EH (cell line): ENCODE measurements at places on chromosomes 4 and X.

- DNase-seq: peak; percentile 28
Measured at GRCh38 chrX:16188687-16189086, 21.4 kb downstream of the MAGEB17 start.

GRCh38 chr4:120948382-120948781, 25.9 kb upstream of the PRDM5 start:
- peak; percentile 4 for DNase-seq

GRCh38 chrX:13110433-13111324, 66.3 kb upstream of the FAM9C start:
- DNase-seq: peak; percentile 96

DNA sequence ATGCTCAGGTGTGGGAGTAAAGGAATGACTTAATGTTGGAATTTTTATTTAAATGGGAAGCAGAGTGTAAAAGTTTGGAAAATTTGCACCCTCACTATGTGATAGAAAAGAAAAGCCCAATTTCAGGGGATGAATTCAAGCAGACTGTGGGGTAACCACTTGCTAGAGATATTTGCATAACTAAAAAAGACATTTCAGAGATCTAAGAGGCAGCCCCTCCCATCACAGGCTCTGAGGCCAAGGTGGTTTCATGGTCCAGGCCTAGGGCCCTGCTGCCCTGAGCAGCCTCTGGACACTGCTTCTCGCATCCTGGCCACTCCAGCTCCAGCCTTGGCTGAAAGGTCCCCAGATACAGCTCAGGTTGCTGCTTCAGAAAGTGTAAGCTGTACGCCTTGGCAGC, 5.9 kb upstream of the XPNPEP2 start:
- no peak for DNase-seq

DNA sequence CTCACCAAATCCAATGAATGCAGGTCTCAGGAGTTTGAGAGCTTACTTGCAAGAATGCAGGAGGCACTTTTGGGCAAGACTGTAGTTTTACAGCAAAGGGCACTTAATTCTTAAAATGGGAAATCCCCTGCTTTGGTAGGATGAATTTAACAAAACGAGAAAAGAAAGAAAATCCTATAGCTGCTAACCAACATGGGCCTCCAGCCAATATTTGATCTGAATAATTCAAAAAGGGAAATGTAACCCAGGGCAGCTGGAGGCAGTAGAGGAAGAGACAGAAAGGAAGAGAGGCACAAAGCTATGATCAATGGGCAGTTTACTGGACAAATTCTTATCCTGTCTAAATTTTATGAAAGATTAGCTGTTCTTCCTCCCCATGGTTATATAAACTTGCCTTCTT, 142.3 kb downstream of the SH3KBP1 start:
- no peak for DNase-seq

DNA sequence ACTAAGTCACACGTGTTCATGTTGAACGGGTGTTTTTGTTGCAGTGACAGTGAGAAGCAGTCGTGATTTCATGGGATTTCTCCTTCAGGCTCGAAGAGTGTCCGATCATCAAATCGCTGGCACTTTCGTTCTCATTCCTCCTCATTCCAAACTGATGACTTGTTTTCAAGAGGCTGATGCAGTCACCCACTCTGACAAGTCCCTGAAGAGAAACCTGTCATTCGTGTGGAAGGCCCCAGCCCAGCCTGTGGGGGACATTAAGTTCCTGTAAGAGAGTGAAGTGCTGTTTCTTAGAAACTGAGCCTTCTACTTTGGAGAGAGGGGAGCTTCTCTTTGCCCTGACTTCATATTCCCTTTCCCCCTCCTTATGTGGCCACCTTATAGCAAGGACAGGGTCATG, 8.0 kb downstream of the REELD1 start:
- DNase-seq: peak; percentile 78

DNA sequence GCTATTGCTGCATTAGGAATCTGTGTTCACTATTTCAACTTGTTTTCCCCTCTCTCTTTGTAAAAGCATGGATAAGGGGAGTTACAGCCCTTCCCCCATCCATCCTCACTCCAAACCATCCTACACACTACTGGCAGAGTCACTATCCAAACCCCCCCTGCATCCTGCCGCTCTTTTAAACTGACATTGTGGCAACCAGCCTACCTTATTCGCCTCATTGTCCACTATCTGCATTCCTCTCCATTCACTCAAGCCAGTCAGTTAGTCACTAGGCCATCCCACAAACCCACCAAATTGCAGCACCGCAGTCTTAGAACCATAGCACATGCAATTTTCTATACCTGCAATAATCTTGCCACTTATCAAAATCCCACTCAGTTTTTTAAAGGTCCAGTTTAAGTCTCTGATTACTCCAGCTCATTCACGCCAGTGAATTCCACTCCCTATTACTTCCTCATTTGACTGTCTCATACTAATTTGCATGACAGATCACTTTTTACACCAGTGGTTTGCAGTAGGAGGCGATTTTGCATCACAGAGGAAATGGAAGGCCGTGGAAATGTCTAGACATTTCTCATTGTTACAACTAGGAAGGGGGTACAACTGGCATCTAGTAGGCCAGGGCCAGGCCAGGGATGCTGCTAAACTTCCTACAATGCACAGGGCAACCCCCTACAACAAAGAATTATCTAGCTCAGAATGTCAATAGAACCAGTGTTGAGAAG, 181.8 kb downstream of the HS6ST2 start:
- DNase-seq: no peak

DNA sequence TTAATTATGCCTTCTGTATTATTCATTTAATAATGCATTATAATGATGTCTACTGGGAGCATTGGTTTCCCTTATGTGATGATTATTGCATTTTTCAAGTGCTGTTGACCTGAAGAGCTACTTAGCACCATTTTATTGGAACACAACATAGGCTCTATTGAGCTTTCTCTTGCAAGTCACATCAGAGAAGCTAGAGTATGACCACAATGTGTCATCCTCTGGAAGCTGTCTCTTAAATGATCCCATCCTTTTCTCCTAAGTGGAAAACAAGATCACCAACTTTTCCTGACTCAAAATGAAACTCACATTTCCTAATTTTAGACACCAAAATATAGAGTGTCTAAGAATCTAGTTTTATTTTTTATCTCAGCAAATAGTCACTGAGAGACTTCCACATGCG, 1451.9 kb downstream of the PCDH7 start:
- no peak for DNase-seq

DNA sequence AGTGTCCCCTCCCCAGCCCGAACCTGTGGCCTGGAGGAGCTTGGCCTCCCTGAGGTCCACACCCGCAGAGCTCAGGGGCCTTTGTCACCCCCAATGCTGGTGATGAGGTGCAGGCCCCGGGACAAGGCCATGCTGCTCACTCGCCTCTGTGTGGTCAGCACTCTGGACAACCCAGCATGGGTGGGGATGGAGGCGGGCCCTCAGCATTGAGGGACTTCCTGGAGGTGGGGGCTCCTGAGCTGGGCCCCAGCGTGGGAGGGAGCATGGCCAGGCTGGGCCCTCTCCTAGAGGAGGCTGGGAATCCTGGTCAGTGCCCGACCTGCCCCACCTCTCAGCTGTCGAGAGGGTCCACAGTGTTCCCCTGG, 30.6 kb downstream of the TACC3 start:
- DNase-seq: no peak

DNA sequence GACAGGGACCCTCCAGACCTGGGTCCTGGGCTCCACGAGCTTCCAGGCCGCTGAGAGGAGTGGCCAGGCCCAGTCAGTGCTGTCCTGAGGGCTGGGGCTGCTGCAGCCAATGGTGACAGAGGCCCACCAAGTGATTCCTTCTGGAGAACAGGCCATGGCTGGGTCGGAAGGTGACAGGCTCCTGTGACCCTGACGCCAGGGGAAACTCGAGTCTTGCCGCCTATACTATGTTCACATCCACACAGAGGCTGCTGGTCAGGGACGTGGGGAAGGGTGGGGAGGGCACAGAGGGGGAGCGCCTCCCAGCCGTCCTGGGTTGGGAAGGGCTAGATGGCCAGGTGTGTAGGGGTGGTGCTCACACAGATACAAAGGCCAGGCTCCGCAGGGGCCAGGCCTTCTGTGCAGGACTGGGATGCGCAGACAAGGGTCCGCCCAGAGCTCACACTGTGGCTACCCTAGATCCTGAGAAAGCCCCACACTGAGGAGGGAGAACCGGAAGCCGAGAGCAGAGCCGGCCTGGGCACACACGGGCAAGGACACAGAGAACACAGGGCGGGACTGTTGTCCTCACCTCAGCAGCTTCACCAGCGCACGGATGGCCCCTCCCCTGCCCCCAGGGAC, 81.4 kb downstream of the HTRA3 start:
- no peak for DNase-seq

GRCh38 chr4:46425775-46426400, 36.0 kb upstream of the GABRA2 start:
- DNase-seq: no peak

GRCh38 chr4:157045507-157046127, 30.3 kb upstream of the GLRB start:
- peak; percentile 81 for DNase-seq

- no peak for DNase-seq
Measured at GRCh38 chr4:97770222-97770621, 373.1 kb downstream of the STPG2 start.

DNA sequence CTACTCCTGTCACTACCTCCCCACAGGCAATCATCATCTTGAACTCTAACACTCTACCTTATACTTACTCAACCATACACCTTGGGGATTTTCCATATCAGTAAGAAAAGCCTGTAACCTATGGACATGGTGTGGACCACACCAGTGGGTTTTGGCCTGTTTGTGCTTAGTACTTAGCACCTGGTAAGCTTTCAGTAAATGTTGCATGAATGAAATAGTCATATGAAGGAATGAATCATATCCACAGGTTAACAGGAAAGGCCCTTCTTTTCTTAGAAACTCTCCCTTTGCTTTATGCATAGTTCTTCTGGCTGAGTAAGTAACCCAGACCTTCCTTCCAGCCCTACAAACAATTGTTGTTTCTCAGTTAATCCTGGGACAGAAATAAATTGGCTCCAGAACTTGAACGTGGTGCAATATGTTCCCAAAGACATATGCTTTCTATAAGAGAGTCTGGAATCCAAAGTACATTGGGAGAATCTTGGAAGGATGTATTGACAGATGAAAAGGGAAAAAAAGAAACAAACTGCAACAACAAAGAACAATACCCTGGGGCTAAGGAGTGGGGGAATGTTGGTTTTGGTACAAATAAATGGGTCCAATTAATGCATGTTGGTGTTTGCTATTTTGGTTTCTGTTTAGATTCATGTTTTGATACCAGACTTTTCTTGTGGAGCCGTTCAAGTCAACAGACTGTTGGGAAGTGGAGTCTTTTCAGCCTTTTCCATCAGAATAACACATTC, 27.8 kb downstream of the RASL11B start:
- DNase-seq: no peak

- DNase-seq: no peak
Measured at GRCh38 chr4:24158031-24158430, 268.2 kb upstream of the PPARGC1A start.

GRCh38 chr4:81084029-81084428, 53.5 kb downstream of the BMP3 start:
- peak; percentile 9 for DNase-seq

GRCh38 chr4:53003959-53004358, 141.8 kb downstream of the RASL11B start:
- peak; percentile 39 for DNase-seq

GRCh38 chr4:189313064-189313463, 627.6 kb upstream of the FRG1 start:
- no peak for DNase-seq

GRCh38 chrX:102580891-102581290, 18.4 kb upstream of the ARMCX5 start:
- DNase-seq: no peak

GRCh38 chr4:82433791-82434190, 3.4 kb downstream of the ENOPH1 start:
- DNase-seq: no peak

DNA sequence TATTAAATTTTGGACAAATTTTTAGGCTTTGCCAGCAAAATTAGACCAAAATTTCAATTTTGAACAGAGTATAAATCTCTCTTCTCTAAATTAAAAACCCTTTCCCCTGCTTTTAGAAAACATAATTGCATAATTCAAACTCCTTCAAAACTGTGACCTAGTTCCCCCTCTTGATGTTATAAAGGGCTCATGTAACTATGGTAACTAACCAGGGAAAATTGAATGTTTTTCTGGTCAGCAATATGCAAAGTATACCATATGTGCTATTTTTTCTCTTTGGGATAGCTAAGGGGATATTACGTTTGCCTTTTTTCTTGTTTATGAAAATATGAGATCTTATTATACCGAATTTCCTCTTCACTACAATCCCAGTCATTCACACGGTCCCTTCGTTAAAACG, 5.1 kb upstream of the ING2 start:
- no peak for DNase-seq
